Keratinocyte (primary cell): ENCODE measurements at places on chromosomes 7 and 10.
A peak's percentile ranks its signal among the peaks of the same experiment; 100 is the strongest.

GRCh38 chr7:76151932-76152331, 49.8 kb upstream of the SRRM3 start:
- no peak for DNase-seq

DNA sequence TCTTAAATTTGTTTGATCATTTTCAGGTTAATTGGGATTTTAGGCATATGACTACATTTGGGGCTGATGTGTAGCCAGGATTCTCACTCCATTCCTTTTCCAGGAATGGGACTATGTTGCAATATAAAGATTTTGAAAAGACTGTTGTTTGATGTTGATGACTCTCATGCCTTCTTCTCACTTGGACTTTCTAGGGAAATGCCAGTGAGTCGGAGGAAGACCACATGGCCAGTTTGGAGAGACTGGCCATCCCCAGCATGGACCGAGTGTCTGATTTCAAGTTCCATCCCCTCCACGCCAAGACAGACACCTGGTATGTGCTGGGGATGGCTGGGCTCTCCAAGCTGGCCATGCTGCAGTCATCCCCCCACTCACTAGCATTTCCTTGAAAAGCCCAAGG, 5.5 kb downstream of the IGFBP3 start:
- no peak for DNase-seq

GRCh38 chr10:70677016-70677415, 4.7 kb downstream of the ADAMTS14 start:
- no peak for DNase-seq

GRCh38 chr10:60335708-60336107, 54.0 kb downstream of the ANK3 start:
- no peak for DNase-seq

GRCh38 chr10:111347386-111348013, 270.7 kb downstream of the ADRA2A start:
- DNase-seq = no peak

DNA sequence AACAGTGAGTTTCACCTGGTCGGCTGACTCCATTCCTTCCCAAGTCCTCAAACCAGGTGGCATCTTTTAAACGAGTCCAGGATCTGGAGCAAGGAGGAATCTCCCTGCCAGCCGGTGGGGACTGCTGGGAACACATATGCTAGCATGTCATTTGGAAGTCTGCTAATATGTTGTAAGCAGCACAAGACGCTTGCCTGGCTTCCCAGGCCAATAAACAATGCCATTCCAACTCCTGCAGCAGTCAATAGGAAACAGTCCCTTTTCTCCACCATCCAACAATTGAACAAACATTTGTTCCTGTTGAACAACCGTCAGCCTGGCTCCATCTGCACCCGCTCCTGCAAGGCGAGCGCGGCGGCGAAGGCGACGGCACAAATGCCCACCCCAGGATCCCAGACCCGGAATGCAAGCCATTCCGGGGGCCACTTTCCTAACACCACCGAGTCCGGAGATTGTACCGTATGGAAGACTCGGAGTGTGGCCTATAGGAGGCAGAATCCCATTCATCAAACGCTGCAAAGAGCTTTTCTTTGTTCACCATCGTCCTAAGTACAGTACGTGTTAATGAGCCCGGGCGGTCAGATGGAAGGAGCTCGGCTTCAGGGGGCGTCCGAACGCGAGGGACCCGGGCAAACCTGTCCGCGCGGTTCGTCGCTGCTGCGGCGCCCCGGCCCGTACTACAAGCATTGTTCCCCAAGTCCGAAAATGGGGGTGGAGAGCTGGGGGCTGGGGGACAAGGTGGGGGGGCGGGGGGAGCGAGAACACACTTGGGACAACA, 1.6 kb downstream of the FAM53B start:
- DNase-seq = no peak

- DNase-seq = no peak
Observed at GRCh38 chr10:34400075-34400474, 415.0 kb downstream of the PARD3 start.

DNA sequence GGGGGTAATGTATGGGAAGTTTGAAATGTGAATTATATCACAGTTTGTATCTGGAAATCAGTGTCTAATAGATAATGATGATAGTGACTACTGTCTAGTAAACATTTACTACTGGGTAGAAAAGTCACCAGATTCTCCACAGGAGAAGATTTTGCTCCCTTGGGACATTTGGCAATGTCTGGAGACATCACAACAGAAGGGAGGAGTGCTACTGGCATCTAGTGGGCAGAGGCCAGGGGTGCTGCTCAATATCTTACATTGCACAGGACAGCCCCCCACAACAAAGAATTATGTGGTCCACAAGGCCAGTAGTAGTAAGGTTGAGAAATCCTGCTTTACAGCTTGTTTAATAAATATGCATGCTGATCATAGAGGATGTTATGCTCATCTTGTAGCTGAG, 92.3 kb upstream of the PRPS1L1 start:
- DNase-seq = no peak

DNA sequence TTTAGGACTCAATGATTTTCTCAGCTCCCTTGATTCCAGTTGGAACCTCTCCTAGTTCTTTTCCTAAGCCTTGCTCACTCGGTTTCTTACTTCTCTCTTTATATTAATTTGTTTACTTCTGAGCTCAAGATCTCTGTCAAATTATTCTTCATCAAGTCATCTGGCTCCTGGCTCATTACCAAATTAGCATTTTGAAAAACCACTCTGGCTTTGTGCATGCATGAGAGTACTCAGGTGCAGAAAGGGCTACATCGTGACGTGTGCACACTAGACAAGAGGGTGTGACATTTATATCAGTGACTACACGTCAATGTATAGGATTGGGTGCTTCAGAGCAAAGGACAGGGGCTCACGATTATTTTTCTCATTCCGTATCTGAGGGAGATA, 645.7 kb upstream of the DPP6 start:
- DNase-seq = no peak

DNA sequence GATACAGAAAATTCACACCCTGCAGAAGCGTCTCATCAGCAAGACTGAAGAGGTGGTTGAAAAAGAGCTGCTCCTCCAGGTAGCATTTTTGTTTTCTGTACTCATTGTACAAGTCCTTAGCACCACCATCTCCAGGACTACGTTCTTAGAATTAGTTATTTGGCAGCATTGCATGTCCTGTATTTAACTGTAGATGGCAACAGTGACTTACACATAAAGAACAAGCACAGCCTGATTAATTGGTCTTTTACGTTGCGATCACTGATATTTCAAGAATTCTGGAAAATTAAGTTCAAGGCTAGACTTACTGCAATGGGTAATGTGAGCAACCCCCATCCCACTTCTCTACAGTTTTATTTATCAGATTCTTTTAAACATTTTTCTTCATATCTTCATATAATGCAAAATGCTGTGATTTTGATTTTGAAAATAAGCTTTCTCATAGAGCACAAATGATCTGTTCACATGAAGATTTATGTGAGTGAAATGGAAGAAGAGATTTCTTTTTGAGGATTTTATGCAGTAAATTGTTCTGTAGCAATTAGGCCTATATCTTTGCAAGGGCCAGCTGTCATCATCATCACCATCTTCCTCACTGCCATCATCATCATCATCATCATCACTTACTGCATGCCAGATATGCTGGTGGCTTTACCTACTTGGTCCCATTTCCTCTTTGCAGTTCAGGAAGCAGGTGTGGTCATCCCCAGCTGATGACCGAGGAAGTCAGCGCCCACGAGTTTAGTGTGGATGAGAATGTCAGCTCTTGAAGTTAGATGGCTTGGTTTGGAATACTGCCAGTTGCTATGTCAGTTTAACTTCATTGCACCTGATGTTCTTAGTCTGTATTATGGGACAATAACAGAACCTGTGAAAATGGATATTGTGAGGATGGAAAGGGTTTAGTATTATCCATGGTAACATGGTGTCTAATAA, 53.4 kb downstream of the CFAP58 start:
- no peak for DNase-seq

GRCh38 chr10:31838709-31839108, 89.9 kb downstream of the ARHGAP12 start:
- no peak for DNase-seq

DNA sequence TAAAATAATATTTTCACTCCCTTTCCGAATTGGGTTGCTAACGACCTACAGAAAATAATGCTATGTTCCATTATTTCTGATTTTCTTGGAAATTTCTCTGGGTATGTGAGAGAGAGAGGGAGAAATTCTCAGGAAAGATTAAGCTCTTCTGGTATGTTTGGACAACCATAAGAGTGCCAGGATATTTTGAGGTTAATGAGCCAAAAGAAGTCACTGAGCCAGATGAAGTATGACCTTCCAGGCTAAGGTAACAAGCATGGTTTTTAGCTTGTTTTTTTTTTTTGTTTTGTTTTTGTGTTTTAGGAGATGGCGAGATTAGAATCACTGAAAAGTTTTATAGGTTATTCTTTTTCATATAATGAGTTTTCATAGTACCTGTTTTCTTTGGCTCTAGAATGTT, 171.0 kb upstream of the FOXP2 start:
- no peak for DNase-seq

DNA sequence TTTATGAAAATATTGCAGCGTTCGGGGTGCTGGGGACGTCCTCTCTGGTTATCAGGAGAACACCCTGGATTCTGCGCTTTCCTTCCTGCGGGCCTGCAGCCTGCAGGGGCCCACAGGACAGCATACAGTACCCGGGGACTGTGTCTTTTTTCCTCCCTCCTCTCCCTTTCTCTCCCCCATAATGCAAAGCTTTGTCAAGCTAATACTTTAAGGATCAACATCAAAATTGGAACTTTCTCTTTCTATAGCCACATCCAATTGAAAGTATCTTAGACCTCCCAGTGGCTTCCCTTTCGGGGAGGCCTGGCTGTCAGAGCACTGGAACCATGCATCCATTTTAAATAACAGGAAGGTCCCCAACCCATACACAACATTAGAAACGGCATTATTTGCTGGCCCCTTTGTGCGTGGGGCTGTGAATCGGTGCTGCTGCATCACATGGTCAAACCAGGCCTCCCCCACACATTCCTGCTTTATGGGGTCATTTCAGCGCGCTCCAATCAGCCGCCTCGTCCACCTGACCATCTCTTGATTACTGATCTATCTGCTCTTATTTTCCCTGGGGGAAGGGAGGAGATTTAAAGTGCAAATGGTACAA, 505.1 kb downstream of the DNAJB6 start:
- no peak for DNase-seq

DNA sequence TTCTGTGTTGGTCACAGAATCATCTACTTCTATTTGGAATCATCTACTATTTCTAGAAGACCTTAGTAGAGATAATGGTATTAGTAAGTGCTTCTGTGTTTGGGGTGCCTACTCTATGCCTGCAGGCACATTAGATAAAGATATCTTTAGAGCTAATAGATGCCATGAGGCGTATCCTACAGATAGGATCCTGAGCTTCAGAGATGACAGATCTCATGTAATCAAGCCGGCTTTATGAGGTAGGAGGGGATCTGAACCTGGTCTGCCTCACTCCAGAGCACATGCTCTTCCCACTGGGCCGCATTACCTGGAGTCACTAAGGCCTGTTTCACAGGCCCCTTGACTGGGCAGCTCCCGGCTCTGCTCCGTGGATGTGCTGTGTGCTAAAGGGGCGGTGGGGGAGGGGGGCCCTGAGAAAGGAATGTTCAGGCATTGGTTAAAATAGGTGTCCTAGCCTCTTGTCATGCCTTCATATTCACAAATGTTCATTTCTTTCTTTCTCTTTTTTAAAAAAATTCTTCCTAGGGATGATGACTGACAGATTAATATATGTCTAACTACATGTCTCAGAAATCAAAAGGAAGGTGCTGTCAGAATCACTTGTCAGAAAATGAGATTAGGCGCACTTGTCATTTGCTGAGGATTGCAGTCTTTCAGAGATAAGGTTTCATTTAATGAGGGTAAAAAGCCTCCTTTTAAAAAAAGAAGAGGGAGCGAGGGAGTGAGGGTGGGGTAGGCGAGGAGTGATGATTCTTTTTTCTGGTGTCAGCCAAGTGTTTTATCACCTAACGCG, 458.0 kb upstream of the GALNT17 start:
- DNase-seq = no peak

DNA sequence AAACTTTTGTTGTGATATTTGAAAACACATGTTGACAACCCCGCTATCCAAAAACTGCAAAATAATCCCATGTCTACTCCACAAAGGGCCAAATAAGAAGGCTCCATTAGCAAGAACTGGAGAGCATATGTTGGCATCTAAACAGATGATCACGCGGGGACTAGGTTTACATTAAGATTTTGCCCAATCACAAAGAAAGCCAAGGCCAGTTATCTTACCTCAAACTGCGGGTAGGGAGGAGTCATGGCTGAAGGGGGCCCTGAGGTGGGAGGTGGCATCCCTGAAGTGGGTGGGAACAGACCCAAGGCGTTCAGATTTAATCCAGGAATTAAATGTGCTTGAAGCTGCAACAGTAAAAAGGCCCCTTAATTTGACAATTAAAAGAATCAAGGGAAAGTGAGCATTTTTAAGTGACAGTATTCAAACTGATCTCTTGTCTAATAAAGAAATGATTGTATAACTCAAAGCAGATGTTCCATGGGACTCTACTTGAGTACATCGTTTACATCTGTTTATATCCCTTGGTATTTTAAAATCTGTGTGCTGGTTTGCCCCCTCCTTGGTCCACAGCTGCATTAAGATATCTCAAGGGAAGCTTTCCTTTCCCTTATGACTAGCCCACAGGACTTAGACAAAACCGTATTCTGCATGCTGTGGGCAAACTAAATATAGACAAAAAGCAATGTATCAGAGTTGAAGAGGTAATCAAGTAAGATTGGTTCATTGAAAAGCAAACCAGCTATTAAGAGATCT, 42.9 kb downstream of the MALSU1 start:
- no peak for DNase-seq

GRCh38 chr10:4527281-4527970, 298.6 kb upstream of the AKR1E2 start:
- peak; percentile 87 for DNase-seq

DNA sequence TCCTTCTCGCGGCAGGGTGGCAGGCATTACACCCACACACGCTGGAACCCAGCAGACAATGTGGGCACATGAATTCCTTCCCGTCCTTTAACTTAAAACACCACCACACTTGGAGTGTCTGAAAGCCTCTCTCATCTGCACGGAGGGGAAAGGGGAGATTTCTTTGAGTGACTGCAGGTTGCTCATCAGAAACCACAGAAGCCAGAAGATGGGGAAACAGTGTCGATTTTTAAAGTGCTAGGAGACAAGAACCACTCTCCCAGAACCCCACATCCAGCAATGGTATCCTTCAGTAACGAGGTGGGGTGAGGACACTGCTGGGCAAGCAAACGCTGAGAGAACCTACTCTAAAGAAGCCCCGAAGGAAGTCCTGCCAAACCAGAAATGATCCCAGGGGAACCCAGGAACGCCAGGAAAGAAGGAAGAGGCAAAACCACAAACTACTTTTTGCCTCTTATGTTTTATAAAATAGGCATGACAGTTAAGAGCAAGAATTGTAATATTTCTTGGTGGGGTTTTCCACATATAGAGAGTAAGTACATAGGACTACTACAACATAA, 254.3 kb downstream of the ELFN1 start:
- DNase-seq = no peak

DNA sequence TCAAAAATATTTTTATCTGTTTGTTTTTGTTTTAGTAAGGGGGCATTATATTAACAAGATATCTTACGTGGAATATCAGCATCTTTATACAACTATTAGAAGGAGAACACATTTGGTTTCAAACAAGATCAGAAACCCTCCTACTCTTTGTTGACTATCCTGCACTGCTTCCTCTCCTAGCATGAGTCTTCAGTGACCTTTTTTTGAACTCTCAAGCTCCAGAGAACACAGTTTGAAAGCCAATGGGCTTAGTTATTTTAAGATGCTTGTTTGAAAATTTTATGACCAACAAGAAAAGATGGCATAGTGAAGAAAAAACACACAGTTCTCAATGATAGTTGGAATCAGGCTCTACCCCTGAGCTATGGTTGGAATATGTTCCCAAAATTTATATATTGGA, 37.2 kb upstream of the RTKN2 start:
- no peak for DNase-seq
